H7 (cell line): ENCODE measurements at places on chromosomes 3 and 15. TPM values are rescaled to one million over a fixed set of nuclear protein-coding genes. Genes with fewer than 3 reads are reported as not detected.

DNA sequence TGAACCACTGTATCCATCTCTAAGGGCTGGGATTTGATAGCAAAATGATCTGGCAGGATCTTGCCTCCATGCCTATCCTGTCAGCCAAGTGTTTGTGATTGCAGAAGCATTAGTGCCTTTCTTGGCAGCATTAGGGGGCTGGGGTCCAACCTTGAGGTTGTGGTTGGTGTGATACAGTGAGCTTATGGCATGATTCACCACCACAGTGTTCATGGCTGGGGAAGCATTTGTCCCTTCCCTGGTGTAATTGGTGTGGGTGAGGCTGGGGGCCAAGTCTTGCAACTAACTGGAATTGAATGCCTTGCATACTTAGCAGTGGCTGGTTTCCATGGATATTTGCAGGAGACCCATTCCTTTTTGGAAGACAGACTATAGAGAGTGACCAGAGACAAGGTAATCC lies 271.0 kb upstream of the TBL1XR1 start:
- no peak for DNase-seq

DNA sequence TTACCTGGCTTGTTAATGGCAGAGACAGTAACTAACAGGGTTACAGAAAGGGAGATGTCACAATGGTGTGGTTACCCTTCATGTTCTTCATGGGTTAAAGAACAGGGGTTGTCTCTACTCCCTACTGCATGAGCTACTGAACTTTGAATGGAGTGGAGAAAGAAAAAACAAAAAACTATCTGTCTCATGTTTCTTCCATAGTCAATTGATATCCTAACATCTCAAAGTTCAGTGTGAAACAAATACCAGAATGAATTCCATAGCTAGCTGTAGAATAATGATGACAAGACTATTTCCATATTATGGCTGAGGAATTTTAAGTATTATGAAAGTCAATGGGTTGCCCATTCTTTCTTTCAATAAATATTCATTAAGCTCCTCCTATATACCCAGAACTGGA lies 161.3 kb upstream of the LPP start:
- DNase-seq, result no peak

GRCh38 chr15:60469893-60470641 lies 8.9 kb downstream of the ICE2 start:
- DNase-seq, result no peak

DNA sequence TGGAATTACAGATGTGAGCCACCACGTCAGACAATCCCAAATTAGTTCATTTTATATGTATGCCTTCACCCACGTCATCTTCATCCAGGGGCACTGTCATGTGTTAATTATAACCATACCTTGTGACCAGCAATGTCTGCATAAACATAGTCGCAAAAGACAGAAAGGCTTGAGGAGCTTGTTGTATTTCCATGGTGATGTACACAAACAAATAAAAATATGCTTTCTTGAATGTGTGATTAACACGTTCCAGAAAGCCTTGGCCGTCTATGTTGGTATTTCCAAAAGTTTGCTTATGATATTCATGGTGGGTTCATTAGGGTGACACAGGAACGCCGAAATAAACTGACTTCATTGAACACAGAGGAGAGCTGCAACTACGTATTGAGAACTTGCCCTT lies 524.7 kb upstream of the ZNF717 start:
- no peak for DNase-seq

DNA sequence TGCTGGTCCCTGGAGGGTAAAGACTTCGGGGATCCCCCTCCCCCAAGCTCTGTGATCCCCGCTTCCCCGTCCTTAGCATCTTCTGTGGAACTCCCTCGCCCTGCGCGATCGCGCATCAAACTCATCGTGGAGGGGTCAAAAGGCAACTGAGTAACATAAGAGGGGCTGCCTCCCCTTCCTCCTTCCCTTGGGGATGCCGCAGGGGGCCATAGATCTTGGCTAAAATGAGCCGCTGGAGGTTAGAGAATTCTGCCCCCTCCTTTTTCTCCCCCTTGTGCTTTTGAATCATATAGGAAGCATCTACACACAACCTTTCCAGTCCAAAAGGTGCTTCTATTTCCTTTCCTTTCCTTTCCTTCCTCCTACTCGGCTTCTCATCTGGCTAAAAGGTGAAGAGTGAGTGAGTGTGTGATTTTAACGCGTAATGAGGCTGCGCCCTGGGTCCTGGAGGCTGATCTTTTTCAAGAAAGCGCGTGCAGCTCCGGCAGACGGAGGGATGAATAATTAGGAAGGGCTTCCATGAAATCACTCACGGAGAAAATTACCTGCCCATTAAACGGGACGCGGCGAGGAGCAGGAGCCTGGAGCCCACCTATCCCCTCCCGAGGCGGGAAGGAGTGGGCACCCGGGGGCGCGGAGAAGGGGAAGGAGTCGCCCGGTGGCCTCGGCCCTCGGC lies 831 bp upstream of the ROBO2 start:
- DNase-seq, result peak; percentile 35

- no peak for DNase-seq
Measured at GRCh38 chr15:87115795-87116194, 1036.1 kb downstream of the AGBL1 start.

DNA sequence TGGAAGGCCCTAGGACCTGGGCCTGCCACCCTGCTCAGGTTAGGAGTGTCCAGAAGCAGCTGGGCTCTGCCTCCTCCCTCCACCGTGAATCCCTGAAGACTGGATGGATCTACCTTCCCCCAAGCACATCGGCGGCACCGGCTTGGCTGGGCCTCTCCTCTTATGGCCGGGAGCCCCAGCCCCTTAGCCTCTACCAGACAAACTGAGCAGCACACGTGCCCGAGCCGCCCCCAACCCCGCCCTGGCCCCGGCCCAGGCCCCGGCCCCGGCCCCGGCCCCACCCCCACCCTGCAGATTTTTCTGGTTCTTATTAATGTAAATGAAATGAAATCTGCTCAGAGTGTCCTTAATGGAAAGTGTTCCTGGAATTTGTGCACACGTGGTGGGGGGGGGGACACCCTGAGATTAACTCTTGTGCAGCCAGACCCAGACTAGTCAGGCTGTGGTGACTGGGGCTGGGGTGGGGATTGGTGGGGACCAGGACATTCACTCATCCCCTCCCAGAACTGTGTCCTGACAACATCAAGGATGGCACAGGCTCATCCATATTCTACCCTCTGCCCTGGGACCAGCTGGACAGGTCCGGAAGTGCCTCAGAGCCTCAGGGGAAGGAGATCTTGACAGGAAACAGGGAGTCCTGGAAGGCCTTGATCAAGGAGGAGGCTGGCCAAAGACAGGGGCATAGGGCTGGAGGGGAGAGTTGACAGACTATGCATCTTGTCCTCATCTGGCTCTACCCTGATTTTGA lies 30.9 kb upstream of the SEMA3F start:
- peak; percentile 72 for DNase-seq

DNA sequence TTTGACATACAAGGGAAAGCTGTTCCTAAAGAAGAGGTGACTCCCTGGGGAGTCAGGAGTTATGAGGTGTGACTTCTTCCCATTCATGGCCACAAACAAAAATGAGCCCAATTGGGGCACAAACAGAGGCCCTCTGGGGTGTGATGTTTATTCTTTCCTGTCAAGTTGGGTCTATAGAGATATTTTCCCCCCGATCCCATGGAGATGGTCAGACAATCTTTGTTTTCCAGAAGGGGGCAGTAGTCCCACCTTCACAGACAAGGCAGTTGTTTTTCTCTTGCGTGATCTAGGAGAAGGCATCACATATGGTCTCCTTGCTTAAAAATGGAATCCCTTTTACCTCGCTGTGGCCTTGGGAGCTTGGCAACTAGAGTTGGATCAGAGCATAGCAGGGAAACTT lies 110.3 kb downstream of the MFSD1 start:
- peak; percentile 13 for DNase-seq

DNA sequence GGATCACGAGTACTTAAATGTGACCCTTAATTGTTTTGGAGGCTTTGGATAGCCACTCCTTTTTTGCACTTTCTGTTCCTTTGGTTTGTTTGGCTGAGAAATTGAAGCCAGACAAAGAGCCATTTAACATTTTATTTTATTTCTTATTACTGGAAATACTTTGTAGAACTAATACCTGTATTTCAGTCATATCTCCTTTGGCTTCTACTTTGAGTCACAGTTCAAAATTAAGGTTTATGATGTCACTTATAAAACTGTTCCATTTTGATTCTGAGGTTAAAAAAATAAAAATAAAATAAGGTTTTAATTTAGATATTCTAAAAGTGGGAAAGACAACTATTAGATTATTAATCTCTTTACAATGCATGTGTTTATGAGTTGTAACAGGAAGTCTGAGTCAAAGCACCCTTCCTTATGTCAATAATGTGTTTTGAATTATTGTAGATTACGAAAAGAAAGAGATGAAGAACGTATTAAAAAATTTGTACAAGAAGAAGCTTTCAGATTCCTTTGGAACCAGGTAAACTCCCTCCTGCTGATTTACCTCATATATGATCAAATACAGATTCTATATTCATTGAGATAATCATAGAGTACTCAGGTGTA lies 16.9 kb upstream of the NXPE3 start:
- DNase-seq, result no peak

DNA sequence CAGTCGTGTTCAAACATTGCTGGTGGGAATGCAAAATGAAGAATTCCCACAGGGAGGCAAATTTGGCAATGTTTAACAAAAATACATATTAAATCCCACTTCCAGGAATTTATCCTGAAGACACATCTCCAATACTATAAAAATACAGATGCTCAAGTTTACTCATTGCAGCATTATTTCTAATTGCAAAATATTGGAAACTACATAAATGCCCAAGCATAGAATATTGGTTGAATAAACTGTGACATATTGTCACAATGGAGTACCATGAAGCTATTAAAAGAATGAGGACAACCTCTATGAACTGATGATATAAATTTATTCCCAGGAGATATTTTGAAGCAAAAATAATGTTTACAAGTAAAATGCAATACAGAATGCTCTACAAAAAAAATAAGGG lies 49.7 kb upstream of the UBE2E2 start:
- no peak for DNase-seq

GRCh38 chr15:38843051-38843501 lies 278.5 kb upstream of the RASGRP1 start:
- no peak for DNase-seq

DNA sequence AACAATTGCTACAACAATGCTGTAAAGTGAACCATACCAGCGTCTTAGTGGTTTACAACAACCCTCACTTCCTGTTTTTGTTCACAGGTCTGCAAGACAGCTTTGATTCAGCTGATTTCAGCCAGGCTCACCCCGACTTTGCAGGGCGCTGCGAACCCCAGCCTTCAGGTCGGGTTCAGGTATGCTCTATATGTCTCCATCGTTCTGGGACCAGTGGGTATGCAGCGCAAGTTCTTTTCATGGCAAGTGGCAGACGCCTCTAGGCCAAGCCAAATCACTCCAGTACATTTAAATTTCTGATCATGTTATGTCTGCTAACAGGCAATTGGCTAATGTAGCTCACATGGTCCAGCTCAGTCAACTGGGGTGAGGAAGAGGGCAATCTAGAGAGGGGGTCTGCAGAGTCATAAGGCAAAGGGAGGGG lies 52.4 kb upstream of the RGMA start:
- DNase-seq, result peak; percentile 13

DNA sequence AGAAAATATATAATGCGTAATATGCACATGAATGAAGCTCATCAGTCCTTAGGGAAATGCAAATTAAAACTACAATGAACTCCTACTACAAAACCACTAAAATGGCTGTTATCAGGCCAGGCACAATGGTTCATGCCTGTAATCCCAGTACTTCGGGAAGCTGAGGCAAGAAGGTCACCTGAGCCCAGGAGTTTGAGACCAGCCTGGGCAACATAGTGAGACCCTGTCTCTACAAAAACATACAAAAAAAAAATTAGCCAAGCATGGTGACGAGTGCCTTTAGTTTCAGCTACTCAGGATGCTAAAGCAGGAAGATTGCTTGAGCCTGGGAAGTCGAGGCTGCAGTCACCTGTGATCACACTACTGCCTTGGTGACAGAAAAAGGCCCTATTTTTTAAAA lies 85.2 kb downstream of the MAP4 start:
- no peak for DNase-seq

DNA sequence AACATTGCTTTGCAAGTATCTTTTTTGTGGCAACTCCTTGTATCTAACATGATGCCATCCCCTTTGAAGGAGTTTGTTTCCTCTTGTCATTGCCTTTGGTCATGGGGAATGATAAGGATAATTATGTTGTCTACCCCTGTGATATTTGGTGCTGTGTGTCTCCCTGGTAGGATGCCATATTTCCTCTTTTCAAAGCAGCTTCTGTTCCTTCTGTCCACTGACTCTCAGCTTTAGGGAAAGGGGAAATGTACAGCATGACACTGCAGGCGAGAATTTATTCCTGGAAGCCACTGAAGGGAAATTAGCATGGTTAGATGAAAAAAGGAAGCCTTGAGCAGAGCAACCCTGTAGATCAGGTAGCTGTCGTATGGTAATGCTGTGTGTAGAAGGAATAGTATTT lies 576.7 kb downstream of the CADM2 start:
- no peak for DNase-seq

DNA sequence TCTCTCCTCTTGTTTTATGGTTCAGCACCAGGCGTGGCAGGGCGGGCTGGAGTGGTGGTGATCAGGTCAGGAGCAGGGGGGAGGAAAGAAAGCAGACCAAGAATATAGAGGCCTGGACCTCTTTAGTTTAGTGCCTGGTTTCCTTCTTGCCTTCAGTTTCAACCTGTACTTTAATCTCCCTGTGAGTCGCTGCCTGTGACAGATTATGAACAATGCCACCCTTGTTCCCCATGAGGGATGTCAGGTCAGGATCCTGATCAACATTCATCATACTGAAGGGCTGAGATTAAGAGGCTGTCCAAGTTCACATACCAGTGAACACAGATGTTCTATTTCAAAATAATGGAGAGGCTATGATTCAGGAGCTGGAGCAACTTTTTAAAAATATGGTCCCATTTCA lies 11.4 kb downstream of the ENTPD3 start:
- DNase-seq, result no peak

- no peak for DNase-seq
Measured at GRCh38 chr3:39977058-39977794, 167.8 kb downstream of the MYRIP start.

- DNase-seq, result peak; percentile 91
Measured at GRCh38 chr3:14847613-14848541, 29.1 kb downstream of the FGD5 start.

DNA sequence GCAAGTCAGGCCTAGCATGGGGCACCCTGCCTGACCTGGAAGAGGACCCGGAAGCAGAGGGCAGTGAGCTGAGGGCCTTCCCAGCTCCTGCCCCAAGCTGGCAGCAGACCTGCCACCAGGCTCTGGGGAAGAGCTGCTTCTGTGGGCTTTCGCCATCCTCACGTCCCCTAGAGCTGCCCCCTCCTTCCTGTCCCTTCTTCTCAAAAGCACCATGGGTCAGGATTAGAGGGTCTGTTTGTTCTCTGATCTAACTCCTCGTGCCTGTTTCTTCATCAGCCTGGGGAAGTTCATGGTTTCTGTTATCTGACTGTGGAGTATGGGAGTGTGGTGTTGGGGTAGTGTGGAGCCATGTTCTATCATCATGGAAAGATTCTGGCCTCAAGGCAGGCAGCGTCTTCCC lies 58.4 kb upstream of the POLG start:
- DNase-seq, result no peak

GATA2 gene
- 3.9 and 5.4 TPM in 2 replicates for total RNA-seq

NMB gene
- 13.5 and 19.4 TPM in 2 replicates for total RNA-seq

MAGI1 gene
- 26.4 and 34.8 TPM in 2 replicates for total RNA-seq

SMCO1 gene
- not detected in 2 replicates for total RNA-seq

CASR gene
- 0.10 and 0.15 TPM in 2 replicates for total RNA-seq

RAF1 gene
- total RNA-seq, result 158 and 164 TPM in 2 replicates

DNAJB11 gene
- total RNA-seq, result 54.7 and 55.1 TPM in 2 replicates

PCSK6 gene
- total RNA-seq, result 3.9 and 4.7 TPM in 2 replicates

ADGRG7 gene
- not detected in 2 replicates for total RNA-seq

FAM3D gene
- not detected in 2 replicates for total RNA-seq
